ENCODE measurements at places on chromosomes 16 and 17.

DNA sequence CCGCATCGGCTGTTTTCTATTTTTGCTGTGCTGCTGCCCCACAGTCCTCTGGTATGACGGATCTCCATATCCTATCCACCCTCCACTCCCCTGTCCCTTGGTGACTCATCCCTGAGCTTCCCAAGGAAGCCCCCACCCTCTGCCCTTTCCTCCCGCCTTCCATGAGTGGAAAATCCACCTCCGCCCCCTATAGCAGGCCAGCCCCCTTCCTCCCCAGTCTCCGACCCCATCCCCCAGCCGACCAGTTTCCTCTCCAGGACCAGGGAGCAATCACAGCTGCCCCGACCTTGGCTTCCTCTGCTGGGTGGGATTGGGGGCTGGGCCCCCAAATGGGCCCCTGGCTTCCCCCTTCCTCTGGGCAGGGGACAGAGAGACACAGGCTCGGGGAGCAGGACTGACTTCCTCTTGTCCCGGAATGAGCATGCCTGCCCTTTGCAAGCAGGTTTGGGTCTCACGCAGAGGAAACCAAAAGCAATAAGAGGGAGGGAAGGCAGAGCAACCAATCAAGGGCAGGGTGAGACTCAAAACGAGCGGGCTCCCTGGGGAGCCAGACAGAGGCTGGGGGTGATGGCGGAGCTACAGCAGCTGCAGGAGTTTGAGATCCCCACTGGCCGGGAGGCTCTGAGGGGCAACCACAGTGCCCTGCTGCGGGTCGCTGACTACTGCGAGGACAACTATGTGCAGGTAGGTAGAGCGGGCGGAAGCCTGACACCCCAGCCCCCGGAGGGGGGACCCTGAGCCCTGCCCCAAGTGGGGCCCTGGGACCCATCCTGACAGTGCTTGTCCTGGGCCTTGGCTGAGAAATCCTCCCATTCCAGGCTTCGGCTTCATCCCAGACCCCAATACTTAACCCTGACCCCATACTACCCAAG, at the start of the genes ABI3 and GNGT2:
TSS of gene ABI3 (plus strand) at position 550 of the 872 bp plus-strand sequence. CDS start at position 568, 18 bp downstream.
TSS of gene GNGT2 (minus strand) at position 417 of the 872 bp plus-strand sequence. CDS start 3,152 bp downstream, outside the sequence.
- DNase-seq: no peak

DNA sequence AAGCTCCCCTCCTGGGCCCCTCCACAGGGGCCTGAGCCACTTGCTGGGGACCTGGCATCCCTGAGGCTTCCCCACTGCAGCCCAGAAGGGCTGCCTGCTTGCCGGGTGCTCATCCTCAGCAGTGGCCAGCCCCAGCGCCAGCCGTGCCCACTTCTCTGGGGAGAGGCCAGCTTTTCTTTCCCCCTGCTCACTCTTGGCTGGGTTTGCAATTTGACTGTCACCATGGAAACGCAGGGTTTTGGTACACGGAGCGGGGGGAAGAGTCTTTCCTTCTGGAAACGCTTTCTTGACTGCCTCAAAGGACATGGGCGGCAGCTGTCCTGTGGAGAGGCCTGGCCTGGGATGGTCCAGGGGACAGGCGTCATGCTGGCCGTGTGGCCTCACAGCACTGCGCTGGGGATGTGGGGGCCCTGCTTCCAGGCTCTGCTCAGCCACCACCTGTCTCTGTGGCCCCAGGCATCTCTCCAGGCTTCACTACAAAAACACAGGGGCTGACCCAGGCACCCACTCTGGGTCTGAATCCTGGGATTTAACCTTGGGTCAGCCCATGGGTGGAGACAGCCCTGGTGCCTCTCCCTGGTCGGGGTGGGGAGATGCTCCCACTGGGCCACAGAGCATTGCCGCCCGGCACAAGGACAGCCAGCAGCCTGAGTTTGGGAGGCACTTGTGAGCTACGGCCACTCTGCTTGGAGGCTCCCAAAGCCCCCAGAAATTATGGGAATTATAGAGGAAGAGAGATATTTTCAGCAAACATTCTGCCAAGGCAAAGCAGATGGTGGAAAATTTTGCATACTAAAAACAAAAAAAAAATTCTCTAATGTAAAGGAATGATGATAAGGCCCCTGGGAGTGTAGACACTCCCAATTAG, 45.9 kb upstream of the DOC2B start:
- no peak for DNase-seq

- DNase-seq: no peak
Observed at GRCh38 chr16:23996258-23996955, 160.6 kb downstream of the PRKCB start.

GRCh38 chr16:86949116-86949515, 368.1 kb downstream of the C16orf95 start:
- no peak for DNase-seq

DNA sequence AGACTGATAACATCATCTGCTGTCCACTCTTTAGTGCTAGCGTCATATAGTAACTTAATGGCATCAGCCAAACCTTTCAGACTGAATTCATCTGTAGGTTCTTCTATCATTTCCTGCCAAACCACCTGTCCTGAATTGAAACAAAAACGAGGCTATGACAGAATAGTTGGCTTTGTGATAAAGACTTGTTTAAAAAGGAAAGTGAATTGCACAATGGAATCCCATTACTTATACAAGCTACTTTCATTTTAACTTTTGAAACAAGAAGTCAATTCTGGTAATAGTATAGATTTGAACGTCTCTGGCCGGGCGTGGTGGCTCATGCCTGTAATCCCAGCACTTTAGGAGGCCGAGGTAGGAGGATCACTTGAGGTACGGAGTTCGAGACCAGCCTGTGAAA, 18.2 kb downstream of the LASP1NB start:
- no peak for DNase-seq

DNA sequence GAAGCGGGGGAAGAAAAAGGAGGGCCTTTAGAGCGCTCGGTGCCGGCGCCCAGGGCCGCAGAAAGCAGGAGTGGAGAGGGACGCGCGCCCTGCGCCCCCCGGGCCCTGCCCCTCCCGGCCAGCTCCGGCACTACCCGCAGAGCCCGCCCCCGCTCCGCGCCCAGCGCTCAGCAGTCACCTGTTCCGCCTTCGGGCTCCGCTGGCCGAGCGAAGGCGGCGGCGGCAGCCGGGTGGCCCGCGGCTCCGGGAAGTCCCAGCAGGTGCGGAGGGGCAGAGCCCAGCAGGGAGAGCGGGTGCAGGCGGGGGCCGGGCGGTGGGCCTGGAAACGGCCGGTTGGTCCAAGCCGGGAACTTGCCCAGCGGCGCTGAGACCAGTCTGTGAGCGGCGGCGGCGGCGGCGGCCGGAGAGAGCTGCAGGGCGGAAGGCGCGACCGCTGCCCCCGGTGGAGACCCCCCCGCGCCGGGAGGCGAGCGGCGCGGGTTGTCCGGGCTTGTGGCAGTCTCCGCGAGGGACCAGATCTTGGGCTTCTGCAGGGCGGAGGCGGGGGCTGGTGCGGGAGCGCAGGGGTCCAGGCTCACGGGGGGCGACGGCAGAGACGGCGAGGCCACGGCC, 2.2 kb downstream of the IRX3 start:
- DNase-seq: no peak

GRCh38 chr17:66817750-66818149, 17.2 kb upstream of the CACNG5 start:
- DNase-seq: no peak

DNA sequence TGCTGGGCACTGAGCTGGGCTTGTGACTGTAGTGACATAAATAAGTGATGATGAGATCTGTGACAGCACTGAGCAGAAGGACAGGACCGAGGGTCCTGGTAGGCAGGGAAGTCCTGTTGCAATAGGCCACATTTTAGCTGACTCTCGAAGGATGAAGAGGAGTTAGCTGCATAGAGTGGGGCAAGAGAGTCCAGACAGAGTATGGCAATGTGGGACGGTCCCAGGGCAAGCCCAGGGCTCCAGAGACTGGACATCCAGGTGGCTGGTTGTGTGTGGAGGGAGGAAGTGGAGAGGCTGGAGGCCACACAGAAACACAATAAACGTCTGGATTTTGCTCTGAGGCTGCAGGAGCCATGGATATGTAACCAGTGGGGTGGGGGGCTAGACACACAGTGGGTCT, 64.5 kb upstream of the ZNF423 start:
- no peak for DNase-seq

DNA sequence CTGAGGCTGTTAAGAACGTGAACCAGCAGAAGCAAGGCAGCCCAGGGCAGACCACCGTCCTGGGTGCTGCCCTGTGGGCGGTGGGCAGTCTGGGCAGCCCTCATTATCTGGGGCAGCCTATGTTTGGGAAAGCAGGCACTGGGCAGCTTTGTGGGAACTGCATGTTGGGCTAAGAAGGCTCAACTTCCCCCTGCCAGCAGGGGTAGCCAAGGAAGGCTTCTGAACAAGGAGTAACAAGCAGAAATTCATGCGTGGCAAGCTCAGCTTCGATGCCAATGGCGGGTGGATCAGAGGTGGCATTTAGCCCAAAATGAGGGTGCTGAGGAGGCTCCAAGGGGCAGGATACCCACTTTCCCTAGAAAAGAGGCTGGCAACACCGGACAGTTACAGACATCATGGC, 42.7 kb upstream of the METRNL start:
- no peak for DNase-seq

DNA sequence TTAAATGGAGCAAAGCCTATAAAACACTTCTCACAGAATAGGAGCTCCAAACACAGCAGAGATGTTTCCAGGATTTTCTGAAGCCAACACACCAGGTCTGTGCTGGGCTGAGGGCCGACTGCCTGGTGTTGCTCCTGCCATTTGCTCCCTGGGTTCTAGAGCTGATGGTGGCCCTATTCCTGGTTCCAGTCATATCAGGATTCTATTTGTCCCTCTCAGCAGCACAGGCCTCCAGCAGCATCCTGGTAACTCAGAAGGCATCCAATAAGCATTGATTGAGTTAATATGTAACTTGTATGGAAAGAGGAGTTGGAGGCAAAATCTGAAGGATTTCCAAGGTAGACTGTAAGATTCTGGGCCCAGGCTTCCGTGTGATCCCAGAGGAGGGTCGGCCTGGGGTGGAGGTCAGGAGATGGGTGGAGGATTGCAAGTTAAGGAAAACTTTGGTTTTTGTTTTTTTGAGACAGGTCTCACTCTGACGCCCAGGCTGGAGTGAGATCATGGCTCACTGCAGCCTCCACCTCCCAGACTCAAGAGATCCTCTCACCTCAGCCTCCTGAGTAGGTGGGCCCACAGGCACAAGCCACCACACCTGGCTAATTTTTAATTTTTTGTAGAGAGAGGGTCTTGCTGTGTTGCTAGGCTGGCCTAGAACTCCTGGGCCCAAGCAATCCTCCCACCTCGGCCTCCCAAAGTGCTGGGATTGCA, 5.7 kb downstream of the NUPR1 start:
- DNase-seq: no peak

DNA sequence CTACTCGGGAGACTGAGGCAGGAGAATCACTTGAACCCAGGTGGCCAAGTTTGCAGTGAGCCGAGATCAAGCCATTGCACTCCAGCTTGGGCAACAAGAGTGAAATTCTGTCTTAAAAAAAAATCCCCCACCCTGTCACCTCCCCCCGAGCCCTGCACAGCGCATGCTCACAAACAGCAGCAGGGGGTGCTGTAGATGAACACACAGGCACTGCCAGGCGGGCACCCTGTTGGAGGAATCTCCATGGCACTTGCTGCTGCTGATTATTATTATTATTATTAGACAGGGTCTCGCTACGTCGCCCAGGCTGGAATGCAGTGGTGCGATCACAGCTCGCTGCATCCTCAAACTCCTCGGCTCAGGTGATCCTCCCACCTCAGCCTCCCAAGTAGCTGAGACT, 24.6 kb downstream of the FZD2 start:
- DNase-seq: no peak

GRCh38 chr16:81740169-81740568, 38.9 kb upstream of the PLCG2 start:
- DNase-seq: no peak

DNA sequence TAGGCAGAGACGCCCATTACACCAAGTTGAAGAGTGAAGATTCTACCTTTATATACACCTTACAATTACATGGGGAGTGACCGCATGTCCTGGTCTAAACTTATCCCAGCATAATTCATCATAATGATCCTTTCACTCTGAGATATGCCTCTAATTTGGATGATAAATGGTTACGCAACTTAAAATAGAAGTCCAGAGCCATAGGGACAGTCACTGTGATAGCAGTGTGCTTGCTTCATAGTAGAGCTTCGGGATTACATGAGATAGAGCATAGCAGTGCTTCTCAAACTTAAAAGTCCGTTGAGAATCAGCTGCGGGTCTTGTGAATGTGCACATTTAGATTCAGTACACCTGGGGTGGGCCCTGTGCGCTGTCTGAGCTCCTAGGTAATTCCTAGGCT, 16.9 kb downstream of the USP10 start:
- DNase-seq: no peak

- no peak for DNase-seq
Observed at GRCh38 chr16:85998868-85999729, 100.1 kb downstream of the IRF8 start.

GRCh38 chr17:48541036-48541576, 3.8 kb downstream of the HOXB2 start:
- no peak for DNase-seq

DNA sequence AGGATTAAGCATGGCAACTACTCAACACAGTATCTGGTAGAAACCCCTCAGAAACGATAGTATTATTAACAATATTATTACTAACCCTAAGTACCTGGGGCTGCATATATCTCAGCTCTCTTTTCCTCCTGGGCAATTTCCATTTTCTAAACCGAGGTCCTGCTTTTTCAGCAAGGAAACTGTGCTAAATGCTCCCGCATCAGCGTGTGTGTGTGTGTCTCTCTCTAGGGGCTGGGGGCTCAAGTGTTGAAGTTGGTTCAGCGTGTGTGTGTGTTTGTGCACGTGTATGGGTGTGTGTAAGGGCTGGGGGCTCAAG, 169.3 kb upstream of the MAF start:
- DNase-seq: no peak

DNA sequence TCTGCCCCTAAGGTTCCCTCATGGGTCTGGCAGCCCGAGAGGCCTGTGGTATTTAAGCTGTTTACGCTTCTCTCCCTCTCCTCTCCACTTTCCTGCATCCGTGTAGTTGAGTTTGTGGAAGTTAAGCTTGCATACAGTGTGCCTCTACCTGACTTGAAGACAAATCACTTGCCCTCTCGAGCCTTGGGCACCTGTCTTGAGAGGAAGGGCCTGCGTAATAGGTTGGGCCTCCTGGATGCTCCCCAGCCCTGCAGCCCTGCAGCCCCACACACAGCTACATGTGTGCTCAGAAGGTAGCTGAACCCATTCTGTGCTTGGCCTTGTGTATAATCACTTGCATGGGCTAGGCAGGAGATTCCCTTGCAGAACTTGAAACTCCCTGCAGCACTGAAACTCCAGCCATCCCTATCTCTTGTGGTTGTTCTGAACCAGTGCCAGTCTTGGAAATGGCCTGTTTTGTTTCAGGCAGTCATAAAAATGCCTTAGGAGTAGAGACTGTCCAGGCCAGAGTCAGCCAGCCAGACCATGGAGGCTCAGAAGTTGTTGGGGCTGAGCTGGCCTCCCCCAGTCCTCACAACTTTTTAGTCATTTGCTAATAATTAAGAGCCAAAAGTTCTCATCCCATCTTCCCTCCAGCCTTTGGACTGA, 134.6 kb downstream of the CLEC16A start:
- no peak for DNase-seq

- no peak for DNase-seq
Observed at GRCh38 chr16:84080378-84080777, 36.4 kb downstream of the MBTPS1 start.

GRCh38 chr17:40951011-40951622, 13.7 kb upstream of the KRT23 start:
- no peak for DNase-seq

GRCh38 chr17:3944485-3945388, 19.5 kb downstream of the ATP2A3 start:
- no peak for DNase-seq

All from stimulated activated CD8-positive, alpha-beta memory T cell treated with anti-CD3 and anti-CD28 coated beads, Interleukin-4, amount 100 ng/mL, for 1 hour (primary cell).